ENCODE measurements at places on chromosomes 12 and 14.
A peak's percentile ranks its signal among the peaks of the same experiment; 100 is the strongest.

- no peak for DNase-seq
These were observed 72.3 kb upstream of the GPR68 start for GRCh38 chr14:91316761-91317160.

DNA sequence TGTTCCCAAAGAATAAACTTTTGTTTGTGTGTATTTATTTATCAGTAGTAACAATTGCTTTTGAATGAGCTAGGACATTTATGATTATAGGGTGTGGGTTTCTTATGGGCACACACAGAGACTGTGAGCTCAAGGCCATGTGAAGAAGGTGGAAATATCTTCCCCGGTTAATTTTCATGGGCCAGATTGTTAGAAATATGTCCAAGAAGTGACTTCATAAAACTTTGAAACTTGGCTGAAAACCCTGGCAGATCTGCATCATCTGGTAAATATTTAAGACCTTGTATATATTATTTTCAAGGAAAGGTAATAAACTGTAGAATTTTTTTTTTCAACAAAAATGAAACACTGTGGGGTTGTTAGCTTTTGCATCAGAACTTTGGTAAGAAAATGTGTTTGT lies 53.5 kb upstream of the RNU6-8 start:
- no peak for DNase-seq

DNA sequence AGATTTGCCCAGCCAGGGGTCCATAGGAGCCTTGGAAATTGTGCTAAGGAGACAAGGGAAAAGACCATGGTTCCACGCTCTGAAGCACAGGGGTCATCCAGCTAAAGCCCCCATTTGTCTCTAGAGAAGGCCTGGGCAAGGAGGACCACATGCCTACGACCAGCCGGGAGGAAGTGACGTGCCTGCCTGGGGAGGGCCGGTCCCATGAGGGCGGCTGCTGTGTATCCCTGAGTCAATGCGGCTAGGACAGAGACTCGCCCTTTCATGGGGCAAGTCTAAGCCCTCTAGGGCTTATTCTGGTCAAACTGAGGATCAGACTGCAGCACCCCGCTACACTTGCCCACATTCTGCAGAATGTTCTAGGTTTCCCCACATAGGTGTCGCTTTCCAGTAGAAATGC lies 20.6 kb upstream of the RIN3 start:
- DNase-seq = no peak

GRCh38 chr12:97288531-97288930 lies 174.1 kb upstream of the RMST start:
- no peak for DNase-seq

- DNase-seq = no peak
These were observed 115.0 kb upstream of the MDM1 start for GRCh38 chr12:68446901-68447796.

DNA sequence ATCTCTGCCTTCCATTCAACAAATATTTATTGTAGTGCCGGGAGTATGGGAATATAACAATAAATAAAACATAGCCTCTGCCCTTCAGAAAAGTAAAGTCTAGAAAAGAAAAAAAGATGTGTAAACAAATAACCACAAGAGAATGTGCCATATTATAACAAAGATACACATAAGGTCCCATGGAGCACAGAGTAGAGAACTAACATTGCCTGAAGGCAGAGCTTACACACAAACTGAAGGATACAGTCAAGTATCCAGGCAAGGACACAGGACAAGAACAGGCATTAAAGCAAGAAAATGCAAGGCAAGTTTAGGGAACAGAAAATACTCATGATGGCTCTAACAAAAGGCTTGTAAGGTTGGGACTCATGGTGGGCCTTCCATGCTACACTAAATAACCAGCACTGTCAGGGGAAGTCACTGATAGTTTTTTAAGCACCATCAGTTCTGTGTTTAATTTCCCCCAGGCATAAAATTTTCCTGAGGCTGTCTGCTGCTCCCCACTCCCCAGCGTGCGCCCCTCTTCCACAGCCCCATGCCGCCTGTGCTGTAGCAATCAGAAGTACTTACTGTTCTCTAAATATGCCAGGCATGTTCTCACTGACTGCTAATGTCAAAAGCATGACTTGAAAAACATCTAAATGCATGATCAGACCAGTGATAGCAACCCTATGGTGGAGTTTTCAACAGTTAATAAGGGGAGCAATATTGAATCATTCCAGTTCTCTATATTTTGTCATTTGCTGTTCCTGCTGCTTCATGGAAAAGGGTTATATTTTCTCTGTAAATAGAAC lies 77.8 kb downstream of the ANKS1B start:
- DNase-seq = no peak

DNA sequence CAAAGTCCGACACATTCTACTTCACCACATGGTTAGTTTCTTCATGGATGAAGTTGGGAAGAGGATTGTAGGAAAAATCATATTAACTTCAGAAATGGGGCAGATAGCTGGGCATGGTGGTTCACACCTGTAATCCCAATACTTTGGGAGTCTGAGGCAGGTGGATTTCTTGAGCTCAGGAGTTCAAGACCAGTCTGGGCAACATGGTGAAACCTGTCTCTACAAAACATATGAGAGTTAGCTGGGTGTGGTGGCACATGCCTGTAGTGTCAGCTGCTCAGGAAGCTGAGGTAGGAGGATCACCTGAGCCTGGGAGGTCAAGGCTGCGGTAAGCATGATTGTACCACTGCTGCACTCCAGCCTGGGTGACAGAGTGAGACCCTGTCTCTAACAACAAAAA lies 49.5 kb upstream of the PCED1B start:
- no peak for DNase-seq

- no peak for DNase-seq
These were observed 35.4 kb downstream of the SLC38A1 start for GRCh38 chr12:46233423-46233822.

DNA sequence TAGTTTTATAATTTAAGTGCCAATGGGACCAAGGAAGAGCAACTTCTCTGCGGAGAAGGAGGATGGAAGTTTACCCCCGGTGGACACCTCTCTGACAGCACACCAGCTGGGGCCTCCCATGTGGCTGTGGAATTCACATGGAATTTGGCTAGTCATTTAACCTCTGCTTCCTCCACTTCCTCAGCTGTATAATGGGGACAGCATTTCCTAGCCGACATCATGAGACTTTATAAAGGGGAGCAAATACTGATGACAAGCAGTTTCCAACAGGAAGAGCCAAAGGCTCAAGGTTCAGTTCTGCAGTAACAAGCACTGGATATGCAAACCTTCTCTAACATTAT lies 7.5 kb downstream of the DUSP6 start:
- no peak for DNase-seq

DNA sequence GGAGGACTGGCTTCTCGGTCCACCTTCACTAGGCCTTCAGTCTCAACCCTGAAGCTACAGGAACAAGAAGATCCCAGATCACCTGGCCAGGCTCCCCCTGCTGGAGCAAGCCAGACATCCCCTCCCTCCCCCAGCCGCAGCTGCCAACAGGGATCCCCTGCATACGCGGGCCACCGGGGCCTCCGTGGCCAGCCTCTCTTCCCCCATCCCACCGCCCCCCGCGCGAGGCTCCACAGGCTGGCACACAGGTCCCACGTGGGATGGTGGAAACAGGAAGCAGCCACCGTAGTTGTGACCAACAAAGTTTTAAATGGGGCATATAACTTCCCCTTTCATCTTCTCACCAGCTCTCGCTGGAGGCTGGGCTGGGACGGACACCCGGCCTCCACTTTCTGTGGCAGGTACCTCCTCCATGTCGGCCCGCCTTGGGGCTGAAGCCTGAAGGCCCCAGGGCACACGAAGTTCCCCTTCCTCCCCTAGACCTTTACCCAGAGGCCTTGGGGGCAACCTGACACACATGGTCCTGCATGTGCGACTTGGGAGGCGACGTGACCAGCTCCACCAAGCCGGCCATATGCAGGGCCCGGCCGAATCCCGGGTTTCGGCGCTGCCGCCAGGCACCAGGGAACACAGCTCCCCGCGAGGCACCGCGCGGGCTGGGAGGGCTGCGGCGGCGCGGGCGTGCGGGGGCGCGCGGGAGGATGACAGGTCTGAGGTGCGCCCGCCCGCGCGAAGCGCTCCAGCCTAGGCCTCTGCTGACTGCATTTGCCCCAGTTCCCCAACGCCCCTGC lies 44.4 kb upstream of the PNMA1 start:
- DNase-seq = peak; percentile 60

DNA sequence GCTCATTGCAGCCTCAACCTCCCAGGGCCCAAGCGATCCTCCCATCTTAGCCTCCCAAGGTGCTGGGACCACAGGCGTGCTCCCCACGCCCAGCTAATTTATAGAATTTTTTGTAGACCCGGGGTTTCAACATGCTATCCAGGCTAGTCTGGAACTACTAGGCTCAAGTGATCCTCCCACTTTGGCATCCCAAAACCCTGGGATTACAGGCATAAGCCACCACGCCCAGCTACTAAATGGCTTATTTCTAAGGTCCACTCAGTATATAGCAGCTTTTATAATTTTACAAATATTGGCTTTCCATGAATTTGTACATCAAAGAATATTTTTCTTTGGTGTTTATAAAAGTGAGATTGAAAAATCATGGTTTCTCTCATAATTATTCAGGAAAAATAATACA lies 167.8 kb downstream of the TTC7B start:
- DNase-seq = no peak

DNA sequence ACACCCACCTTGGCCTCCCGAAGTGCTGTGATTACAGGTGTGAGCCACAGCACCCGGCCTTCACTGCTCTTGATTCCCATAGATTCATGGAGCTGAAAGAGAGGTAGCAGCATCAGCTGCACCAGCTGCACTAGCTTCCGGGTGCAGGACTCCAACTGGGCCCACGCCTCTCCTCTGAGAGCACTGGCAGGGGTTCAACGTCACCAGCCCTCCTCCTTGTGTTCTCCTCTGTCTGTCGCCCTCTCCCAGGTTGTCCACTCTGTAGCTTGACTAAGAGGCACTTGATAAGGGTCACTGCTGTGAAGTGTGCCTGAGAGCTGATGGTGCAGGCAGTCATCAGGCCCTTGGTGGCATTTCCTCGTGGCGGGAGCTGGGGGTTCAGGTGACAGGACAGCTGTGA lies 28.3 kb downstream of the MLXIP start:
- no peak for DNase-seq

- no peak for DNase-seq
These were observed 20.5 kb upstream of the PPP2R5C start for GRCh38 chr14:101740981-101741380.

GRCh38 chr14:99996951-99997571 lies 68.2 kb upstream of the EVL start:
- DNase-seq = no peak

- DNase-seq = no peak
These were observed 143.6 kb upstream of the SLC16A7 start for GRCh38 chr12:59452259-59452658.

DNA sequence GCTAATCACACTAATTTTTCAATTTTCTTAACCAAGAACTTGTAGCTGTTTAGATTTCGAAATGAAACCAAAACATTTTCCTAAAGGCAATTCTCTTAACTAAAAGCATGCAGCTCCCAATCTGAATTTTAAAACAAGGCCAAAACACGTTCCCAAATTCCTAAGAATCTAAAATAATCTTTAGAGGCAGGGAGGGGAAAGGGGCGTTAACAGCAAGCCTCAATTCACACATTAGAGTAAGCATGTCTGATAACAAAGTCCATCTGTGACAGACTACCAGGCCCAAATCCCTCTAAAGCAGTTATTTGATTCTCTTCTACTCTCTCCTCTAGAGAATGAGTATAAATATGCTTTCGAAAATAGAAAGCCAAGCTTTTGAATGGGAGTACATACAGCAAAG lies 754 bp downstream of the ATG14 start:
- DNase-seq = no peak

DNA sequence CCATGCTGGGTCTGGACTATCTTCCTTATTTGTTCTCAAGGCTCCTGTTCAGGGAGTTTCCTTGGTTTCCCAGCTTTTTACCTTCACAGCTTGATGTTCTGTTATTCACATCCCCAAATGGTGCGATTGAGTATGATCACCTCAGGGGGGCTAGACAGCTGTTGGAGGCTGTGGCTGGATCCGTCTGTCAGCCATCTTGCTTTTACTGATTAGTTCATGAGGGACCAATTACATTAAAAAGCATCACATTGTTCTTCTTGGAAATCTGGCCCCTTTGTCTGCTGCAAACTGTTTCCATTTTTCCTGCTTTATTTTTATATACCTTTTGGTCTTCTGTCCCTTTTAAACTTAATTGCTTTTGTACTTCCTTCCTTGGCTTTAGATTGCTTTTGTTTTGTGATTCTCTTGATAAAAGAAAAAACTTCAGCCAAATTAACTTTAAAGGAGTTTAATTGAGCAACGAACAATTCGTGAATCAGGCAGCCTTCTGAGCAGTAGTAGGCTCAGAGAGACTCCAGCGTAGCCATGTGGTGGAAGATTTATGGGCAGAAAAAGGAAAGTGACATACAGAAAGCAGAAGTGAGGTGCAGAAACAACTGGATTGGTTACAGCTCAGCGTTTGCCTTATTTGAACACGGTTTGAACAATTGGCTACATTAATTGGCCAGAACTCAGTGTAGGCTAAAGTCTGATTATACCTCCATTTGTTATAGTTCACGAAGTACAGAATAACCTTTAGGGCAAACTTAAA lies 208.7 kb downstream of the AEBP2 start:
- no peak for DNase-seq

DNA sequence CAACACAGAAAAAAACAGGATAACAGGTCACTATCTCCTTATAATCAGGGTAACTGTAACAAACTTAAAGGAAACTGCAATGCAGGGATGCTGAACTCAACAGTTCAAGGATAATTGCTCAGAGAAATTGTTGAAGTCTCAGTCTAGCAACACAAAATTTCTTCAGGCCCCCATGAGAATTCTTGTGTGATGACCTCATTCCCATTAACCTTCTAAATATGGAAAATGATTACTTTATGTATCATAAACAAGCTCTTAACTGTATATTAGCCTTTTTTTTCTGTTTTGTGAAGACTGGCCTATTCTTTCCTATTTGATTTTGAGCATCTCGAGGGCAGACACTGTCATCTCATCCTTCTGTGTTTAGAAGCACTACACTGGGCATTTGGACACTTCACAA lies 47.1 kb downstream of the IGF1 start:
- no peak for DNase-seq

All from stimulated activated CD4-positive, alpha-beta T cell treated with anti-CD3 and anti-CD28 coated beads, Interleukin-12 subunit alpha, Interleukin-12 subunit beta, amount 100 ng/mL, for 4 hours (primary cell).